Muscle of leg (tissue), 16 donors: ENCODE measurements at places on chromosomes 16 and 17. TPM values are rescaled to one million over a fixed set of nuclear protein-coding genes. Genes with fewer than 3 reads are reported as not detected.

The C1QL1 gene
- total RNA-seq = 5.3 TPM

The WNT3 gene
- 1.9 TPM for total RNA-seq

The EVI2B gene
- total RNA-seq = 0.66 TPM

The MYADML2 gene
- 24.1 TPM for total RNA-seq

The CD68 gene
- total RNA-seq = 15.7 TPM

The OR3A2 gene
- 0.04 TPM for total RNA-seq

The FAM234A gene
- total RNA-seq = 26.9 TPM

The HAS3 gene
- total RNA-seq = 0.58 TPM

The KRTAP3-2 gene
- total RNA-seq = 0.18 TPM

The IGFALS gene
- total RNA-seq = 0.22 TPM

The DNASE1L2 gene
- total RNA-seq = 0.89 TPM

The SLC13A2 gene
- not detected for total RNA-seq

The SP6 gene
- total RNA-seq = 0.18 TPM

The ABI3 gene
- total RNA-seq = 3.1 TPM

The TPSG1 gene
- total RNA-seq = not detected

The HEATR9 gene
- total RNA-seq = not detected

The METRNL gene
- 33.6 TPM for total RNA-seq

The SLC47A1 gene
- 0.71 TPM for total RNA-seq

The HIC1 gene
- total RNA-seq = 31.3 TPM

The KRTAP16-1 gene
- not detected for total RNA-seq

The IL21R gene
- 0.04 TPM for total RNA-seq

The CSH1 gene
- 21.9 TPM for total RNA-seq

The TMC7 gene
- total RNA-seq = 0.84 TPM

The GSG1L2 gene
- total RNA-seq = not detected

The C1QTNF1 gene
- 10.8 TPM for total RNA-seq

The CCT6B gene
- 2.4 TPM for total RNA-seq

The KRTAP9-8 gene
- not detected for total RNA-seq

The CIBAR2 gene
- total RNA-seq = not detected

The CHP2 gene
- total RNA-seq = 0.04 TPM

The NEUROD2 gene
- not detected for total RNA-seq

The ENPP7 gene
- not detected for total RNA-seq
